ENCODE measurements at places on chromosomes 1 and 21. TPM values are rescaled to one million over a fixed set of nuclear protein-coding genes. Genes with fewer than 3 reads are reported as not detected.

DNA sequence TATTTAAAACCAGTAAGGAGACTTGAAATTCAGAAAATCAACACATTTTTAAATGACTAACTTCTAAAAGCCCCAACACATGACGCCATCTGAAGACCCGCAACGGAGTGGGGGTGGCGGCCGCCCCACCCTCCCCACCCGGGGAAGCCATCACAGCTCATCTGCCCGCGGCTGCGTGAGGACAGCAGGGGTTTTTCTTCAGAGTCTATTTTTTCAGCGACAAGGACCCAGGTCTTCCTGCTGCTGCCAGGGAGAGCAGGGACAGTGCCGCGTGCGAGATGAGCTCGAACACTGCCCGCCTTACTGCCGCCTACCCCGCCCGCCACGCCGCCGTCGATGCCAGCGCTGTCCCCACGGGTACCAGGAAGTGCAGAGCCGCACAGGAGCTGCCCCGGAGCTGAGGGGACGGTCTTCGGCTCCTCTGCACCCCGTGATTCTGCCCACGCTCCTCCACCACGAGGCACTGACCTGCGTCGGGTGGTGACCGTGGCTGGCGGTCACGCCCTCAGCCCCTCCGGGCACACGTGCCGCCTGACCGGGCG, 79.0 kb downstream of the SKI start:
- DNase-seq = no peak

DNA sequence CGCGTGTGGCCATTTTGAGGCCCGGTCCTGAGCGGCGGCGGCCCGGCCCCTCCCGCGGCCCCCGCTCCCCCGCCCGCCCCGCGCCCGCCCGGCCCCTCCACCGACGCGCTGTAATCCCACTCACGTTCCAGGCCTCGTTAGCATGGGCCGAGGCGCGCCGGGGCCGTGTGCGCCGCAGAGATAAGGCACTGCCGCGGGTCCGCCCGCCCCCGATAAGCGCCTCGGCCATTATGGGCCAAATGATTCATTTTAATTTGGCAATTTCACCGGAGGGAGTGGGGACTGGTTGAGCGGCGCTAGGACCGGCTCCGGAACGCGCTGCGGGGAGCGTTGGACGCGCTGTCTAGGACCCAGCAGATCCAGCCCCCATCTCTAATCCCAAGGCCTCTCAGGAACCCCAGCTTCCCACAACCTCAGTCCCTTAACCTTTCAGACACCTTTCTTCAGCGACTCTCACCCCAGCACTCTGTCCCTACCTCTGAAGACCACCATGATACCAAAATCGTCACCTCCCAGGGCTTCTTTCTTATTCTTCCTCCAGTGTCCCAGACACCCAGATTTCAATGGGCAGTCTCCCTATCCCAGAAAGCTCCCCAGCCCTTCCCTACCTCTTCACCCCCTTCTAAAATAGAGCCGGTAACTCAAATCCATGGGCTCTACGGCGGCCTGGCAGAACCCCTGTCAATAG, at the start of gene TAL1:
TAL1 (minus strand) TSS at position 39 of the 688 bp plus-strand sequence. CDS start 6,337 bp downstream, outside the sequence.
- no peak for DNase-seq

- DNase-seq = no peak
Observed at GRCh38 chr1:224732377-224733026, 116.4 kb downstream of the CNIH3 start.

The OR2T29 gene
- total RNA-seq = not detected
